ENCODE measurements at places on chromosomes 12 and 14.
A peak's percentile ranks its signal among the peaks of the same experiment; 100 is the strongest.

- no peak for DNase-seq
Measured at GRCh38 chr14:25929881-25930615, 667.8 kb downstream of the NOVA1 start.

DNA sequence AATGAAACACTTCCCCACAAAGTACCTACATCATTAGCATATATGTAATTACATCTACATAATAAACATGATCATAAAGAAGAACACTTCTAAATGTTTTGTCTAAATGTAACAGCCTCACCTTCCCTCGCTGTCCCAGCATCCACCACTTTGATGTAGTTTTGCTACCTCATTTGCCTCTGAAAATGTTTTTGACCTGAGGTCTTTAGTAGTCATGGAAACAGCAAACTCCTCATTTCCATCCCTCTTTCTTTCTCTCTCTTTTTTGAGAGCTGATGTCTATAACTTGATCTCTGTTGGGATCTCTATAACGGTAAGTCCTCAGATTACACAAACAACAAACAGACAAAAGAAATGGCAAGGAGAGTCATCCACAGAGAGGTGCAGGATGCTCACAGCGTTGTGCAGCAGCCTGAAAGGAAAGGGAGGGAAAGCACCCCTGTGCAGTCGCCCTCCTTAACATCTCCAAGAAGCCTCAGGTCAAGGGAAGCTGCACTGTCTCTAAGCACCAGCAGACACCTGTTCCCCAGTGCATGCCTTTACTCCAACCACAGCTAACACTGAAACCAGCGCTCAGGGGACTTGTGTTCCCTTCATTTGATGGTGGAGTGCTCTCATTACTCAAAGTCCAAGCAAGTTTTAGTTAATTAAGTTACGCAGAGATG, 268.7 kb downstream of the TMEM132D start:
- DNase-seq: no peak

GRCh38 chr14:74959596-74960180, 4.3 kb upstream of the PGF start:
- no peak for DNase-seq

DNA sequence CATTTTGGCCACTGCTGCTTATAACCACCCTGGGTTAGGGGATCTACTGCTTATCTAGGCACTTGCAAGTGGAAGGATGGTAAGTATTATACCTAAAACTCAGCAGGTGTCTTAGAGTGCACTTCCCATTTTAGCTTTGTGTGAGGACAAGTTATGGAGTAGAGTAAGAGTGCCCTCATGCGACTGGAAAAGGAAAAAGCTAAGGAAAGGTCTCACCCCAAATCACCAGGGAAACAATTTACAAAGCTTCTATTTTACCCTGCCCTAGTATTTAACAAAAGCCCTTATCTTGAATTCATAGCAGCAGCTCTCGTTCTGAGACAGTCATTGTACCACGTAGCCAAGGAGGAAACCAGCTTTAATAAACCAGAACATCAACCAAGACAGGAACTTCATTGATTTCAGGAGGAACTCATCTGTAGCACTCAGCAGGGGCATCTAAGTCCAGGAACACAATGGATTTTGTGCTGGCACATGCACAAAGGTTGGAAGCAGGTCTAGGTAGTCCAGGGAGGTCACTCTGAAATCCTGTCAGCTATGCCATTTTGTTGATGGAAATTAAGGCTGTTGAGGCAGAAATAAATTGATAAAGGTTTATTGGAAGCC, 2.9 kb downstream of the RDH12 start:
- peak; percentile 42 for DNase-seq

- no peak for DNase-seq
Measured at GRCh38 chr14:30868736-30869135, 5.6 kb upstream of the COCH start.

Data from COR-L47 (cell line).